ENCODE measurements at places on chromosomes 16 and 17.
A peak's percentile ranks its signal among the peaks of the same experiment; 100 is the strongest.

- DNase-seq, result no peak
Observed at GRCh38 chr16:57908409-57908987, 62.4 kb downstream of the CNGB1 start.

- peak; percentile 54 for DNase-seq
Observed at GRCh38 chr16:14434860-14435259, 195.2 kb downstream of the PARN start.

DNA sequence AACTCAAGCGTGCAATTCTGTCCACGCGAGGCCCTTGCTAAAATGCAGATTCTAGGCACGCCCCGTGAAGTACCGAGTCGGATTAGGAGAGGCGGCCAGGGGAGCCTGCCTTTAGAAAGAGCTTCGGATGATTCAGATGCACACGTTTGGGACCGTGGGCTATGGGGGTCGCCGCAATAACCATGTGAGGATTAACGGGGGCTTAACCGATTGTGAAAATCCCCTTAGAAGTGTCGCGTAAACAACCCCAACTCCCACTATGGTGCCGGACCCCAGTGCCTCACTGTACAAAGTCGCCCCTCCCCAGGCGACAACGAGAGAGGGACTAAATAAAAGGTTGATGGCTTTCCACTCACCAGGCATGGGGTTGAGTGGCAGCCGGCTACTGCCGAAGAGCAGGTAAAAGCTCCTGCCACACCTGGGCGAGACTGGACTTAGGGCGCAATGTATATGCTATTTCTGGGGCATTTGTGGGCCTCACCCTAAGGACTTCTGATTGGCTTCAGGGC lies 635 bp upstream of the SP2 start:
- DNase-seq, result no peak

- DNase-seq, result no peak
Observed at GRCh38 chr17:44464037-44464436, 39.2 kb downstream of the GPATCH8 start.

- DNase-seq, result no peak
Observed at GRCh38 chr16:75181630-75182029, 25.3 kb downstream of the CTRB2 start.

- DNase-seq, result no peak
Observed at GRCh38 chr17:68302666-68303065, 11.4 kb downstream of the ARSG start.

DNA sequence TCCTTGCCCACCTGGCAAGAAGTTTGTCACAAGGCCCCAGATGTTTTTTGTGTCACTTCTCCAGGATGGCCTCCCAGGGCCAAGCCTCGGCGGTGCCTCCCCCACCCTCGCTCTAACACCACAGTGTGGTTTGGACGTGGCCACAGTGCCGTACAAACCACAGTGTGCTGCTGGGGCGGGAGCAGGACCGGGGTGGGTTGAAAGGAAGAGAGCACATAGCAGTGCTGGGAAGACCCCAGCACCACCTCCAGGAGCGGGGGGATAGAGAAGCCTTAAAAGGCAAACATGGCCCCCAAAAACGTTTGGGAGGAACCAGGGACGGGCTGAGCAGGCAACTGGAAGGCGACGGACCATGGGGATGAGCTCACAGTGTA lies 5.0 kb upstream of the BCL6B start:
- no peak for DNase-seq

DNA sequence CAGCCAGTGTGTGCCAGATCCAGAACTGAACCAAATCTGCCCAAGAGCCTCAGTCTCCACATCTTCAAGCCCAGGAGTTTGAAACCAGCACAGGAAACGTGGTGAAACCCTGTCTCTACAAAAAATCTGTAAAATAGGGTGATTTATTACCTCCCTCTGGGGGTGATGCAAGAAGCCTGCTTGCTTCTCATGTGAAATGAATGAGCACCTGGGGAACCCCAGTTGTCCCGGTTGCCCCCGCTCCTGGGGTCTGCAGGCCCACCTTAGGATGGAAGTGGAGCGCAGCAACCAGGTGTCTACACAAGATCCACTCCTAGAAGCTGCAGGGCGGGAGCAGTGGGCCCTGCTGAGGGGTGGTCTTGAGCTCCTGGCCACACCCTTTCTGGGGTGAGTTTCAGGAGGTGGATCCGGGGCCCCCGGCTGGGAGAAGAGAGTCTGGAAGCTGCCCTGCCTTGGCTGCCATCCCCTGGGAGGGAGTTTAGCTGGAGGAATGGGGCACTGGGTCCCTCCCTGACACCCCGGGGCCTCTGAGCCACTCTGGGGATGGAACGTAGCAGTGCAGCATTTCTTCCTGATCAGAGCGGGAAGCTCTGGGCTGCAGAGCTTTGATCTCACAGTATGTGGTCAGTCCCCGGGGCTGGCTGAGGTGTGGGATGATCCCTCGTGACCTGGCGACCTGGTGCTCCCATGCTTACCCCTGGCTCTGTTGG lies 117.8 kb downstream of the RAB11FIP4 start:
- no peak for DNase-seq

- no peak for DNase-seq
Observed at GRCh38 chr16:58937661-58938060, 203.5 kb upstream of the GOT2 start.

GRCh38 chr17:7046127-7046724 lies 2.3 kb upstream of the SLC16A11 start:
- no peak for DNase-seq
